Activated CD4-positive, alpha-beta memory T cell treated with anti-CD3 and anti-CD28 coated beads, Interleukin-2, amount 10 ng/mL, durations not matched to agents 7 days and 5 days (primary cell): ENCODE measurements at places on chromosomes 2 and 18.

DNA sequence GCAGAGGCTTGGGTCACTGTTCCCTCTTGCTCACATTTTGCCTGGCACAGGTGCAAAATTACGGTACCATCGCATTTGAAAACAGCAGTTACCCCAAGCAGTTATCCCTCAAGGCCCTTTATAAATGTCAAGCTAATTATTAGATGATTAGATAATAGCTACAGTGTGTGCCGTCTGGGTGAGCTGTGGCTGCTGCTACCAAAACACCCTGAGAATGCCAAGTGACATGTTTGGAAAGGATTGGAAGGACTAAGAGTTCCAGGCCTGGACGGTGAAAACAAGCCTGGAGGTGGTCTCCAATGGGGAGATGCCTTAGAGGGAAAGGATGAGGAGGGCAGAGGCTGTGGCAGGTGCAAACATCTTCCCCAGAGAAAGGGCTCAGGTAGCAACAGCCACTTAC, 120.6 kb downstream of the CAPN13 start:
- DNase-seq, result no peak

DNA sequence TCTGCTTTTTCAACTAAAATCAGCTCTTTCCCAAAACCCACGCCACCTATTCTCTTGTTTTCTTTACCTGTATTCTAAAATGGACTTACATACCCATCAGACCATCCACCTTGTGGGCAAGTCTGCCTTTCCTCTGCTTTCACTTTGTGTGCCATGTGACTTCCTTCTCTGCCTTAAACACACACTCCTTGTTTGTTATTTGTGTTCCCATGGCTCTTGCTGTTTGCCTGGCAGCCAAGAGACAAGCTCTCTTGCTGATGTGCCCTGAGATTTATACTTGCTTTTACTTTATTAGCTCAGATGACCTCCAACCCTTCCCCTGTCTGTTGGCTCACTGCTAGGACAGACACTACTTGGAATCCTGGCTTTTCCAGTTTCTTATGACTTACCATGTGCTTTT, 309.7 kb upstream of the LRRTM4 start:
- no peak for DNase-seq

- no peak for DNase-seq
These were observed 139.5 kb upstream of the NDUFV2 start for GRCh38 chr18:8962855-8963635.

GRCh38 chr2:181812106-181812743, 79.3 kb upstream of the ITPRID2 start:
- no peak for DNase-seq

DNA sequence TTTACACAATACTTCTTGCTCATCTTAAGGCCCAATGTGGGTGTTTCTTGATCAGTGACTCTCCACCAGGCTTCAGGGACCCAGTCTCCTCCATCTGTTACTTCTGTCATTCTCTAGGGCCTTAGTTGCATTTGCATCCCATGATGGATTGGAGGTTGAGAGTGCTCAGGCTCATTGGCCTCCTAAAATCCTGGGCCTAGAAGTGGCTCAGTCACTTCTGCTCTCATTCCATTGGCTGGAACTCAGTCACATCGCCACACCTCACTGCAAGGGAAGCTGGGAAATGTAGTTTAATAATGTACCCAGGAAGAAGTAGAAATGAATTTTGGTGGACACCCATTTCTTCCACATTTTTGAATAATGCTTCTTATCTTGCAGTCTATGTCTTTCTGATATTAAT, 223.5 kb downstream of the HRH4 start:
- no peak for DNase-seq

- DNase-seq, result no peak
These were observed 54.1 kb upstream of the GREB1L start for GRCh38 chr18:21187886-21188285.
